Upper lobe of left lung (tissue), 6 donors: ENCODE measurements at places on chromosomes 16 and 17.
A peak's percentile ranks its signal among the peaks of the same experiment; 100 is the strongest.

- DNase-seq, result no peak
Observed at GRCh38 chr16:30395992-30396585, 869 bp downstream of the ZNF48 start.

DNA sequence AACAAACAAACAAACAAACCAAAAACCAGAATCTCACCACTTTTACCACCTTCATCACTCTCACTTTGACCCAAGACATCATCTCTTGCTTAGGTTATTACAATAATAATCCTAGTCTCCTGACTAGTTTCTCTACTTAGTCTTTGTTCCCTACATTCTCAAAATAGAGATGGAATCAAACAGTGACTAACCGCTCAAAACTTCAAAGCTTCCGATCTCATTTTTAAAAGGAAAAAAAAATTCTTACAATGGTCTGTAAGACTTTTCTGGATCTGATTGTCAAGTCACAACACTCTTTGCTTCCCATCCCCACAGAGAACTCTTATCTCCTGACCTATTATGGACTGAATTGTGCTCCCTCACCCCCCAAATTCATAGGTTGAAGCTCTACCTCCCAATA, 60.9 kb downstream of the SPAG9 start:
- DNase-seq, result no peak

DNA sequence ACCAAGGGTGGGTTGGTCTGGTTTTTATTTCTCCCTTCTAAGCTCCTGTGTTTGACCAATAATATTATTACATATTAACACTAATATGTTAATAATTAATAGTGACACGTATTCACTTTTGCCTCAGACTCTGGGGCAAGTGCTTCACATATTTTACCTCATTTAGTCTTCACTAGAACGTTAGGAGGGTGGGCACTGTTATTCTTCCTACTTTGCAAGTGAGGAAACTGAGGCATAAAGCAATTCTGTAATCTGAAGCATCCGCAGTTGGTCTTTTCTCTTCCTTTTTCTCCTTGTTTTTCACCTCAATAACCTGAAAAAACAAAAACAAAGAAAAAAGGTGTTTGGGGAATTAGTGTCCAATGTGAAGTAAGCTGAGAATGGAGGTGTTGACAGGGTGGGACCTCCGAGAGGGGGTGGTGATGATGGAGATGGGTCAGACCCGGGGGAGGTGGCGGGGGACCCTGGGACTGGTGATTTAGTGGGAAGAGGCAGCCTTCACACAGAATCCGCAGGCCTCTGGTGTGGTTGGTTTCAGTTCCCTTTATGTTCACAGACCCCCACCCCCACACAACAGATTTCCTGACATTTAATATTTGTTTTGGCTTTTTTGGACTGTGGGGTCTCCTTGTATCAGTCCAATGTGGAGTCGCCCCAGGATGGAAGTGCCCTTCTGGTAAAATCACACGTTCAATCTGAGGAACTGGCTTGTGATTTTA, 3.7 kb downstream of the CDH1 start:
- DNase-seq, result no peak

GRCh38 chr17:11598274-11599221, at the start of gene DNAH9:
Gene DNAH9, plus strand, starts transcription at chr17:11598470. Its CDS starts 29 bp downstream, at chr17:11598499.
- peak; percentile 97 for DNase-seq

GRCh38 chr17:2981325-2981724, 82.1 kb downstream of the OR1D5 start:
- no peak for DNase-seq

- DNase-seq, result no peak
Observed at GRCh38 chr17:22569459-22570143, 877.3 kb downstream of the KCNJ18 start.

- DNase-seq, result no peak
Observed at GRCh38 chr17:57270801-57271245, 14.5 kb downstream of the MSI2 start.

DNA sequence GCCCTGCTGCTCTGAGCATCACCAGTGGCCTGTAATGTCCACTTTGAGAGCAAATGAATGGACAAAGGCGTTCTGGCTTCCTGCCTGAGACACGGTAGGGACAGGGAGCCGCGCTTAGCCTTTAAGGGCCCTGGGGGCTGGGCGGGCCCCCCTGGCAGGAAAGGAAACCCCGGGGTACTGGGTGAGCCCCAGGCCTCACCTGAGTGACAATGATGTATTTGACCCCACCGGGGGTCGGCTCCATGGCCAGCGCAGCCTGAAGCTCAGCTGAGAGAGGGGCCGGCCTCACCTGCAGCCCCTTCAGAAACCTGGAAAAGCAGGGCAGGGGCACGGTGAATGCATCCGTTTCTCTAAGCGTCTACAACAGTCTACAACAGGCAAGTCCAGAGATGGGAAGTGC, 2.2 kb upstream of the CYBA start:
- no peak for DNase-seq

DNA sequence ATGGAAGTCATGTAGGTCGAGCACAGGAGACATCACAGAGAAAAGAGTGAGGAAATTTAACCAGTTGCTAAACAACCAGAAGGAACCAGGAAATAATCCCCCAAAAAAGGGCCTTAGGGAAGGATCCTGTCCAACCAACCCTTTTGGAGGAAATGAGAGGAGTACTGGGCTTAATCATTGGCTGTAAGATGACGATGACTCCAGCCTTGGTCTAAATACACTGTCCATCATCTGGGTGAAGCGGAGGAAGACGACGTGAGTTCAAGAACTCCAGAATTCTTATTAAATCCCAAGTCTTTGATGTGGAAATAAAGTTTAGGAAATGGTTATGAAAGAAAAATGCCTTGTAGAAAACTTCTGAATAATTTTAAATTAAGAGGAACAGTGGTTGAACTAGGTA, 11.5 kb upstream of the ALOX15 start:
- DNase-seq, result no peak

DNA sequence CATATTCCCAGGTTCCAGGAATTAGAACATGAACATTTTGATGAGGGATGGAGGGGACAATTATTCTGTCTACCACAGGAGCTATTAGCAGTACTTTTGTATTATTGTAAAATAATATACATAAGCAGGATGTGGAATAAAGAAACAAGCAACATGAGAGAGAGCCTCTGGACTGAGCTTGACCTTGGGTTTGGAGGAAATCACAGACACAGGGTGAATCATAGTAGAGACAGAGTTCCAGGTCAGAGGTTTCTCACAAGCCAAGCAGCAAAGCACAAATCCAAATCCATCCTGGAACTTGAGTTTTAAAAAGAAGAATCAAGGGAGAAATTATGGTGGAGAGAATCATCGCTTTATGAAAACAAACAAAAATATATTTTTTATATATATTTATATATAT, 5.1 kb downstream of the KRT31 start:
- no peak for DNase-seq

GRCh38 chr17:32575852-32576251, 89.1 kb downstream of the CDK5R1 start:
- DNase-seq, result no peak

DNA sequence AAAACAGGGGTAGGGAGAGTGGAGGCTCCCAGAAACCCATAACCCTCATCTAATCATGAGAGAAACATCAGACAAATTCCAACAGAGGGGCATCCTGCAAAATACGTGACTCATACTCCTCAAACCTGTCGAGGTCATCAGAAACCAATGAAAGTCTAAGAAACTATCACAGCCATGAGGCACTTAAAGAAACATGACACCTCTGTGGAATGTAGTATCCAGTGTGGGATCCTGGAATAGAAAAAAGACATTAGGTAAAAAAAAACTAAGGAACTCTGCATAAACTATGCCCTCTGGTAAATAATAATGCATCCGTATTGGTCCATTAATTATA, 16.4 kb downstream of the CDH5 start:
- no peak for DNase-seq

DNA sequence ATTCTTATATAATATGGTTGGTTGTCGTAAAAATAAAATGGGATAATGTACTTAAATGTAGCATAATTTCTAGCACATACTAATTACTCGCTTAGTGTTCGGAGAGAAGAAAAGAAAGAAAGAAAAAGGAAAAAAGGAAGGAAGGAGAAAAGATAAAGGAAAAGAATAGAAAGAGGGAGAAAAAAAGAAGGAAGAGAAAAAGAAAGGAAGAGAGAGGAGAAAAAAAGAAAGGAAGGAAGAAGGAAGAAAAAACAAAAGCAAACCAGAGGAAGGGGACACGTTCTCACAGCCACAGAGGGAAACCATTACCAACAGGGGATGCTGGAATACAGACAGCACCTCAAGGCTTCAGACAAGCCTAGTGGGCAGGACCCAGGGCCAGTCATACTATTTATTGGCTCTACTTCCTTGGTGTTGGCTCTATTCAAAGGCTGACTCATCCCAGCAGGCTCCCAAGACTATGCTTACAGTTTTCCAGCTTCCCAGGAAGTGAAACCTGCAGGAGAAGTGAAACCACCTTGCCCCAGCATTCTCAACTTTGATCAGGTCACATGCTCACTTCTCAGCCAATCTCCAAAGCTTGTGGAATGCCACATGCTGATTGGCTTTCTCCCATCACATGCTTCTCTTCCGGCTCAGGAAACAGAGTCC, 273.5 kb upstream of the IRX5 start:
- peak; percentile 61 for DNase-seq

GRCh38 chr16:89637379-89637778, 20.1 kb downstream of the CHMP1A start:
- DNase-seq, result no peak

GRCh38 chr17:16929035-16929680, 42.8 kb downstream of the TNFRSF13B start:
- peak; percentile 39 for DNase-seq

DNA sequence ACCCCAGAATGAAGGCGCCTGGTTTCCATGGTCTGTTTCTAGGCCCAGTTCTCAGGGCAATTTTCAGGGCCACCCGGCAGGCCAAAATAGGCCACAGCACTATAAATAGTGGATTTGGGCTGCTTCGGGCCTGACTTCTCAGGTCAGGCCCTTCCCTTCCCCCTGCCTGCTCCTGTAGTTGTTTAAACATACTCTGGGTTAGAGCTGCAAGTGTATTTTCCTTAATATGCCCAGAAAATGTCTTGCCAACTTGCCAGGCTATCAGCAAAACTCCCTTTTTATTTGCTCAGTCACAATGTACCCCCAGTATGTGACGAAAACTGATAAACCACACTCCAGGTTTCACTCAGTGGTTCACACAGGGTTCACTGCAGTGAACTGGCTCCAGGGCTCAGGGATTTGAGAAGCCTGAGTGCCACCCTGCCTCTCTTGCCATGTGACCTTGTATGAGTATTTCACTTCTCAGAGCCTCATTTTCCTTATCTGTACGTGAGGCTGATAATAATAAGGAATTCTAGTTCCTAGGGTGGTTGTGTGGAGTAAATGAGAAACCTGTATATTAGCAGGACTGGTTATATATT, 76.5 kb downstream of the GPRC5B start:
- no peak for DNase-seq

- DNase-seq, result no peak
Observed at GRCh38 chr17:58224315-58224714, 5.3 kb upstream of the MKS1 start.

- DNase-seq, result no peak
Observed at GRCh38 chr16:68792465-68793324, 50.6 kb upstream of the TANGO6 start.

DNA sequence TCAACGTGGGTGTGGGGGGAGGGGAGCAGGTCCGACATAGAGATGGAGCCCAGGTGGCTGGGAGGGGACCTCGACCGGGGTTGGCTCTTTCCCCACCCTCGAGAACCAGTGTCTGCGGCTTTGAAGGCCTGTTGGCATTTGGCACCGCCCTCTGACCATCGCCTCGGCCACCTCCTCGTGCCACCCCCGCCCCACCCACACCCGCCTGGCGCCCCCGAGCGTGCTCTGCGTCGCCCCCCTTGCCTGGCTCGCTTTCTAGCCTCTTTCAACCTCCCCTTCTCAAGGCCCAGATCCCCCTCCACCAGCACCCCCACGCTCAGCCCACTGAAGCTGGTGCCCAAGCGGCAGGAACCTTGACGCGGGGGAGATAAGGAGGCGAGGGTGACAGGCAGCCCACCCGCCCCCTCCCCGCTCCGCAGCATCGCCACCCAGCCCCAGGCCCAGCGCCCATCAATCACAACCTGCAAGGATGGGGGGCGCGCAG, 619 bp downstream of the CACNB1 start:
- peak; percentile 85 for DNase-seq

DNA sequence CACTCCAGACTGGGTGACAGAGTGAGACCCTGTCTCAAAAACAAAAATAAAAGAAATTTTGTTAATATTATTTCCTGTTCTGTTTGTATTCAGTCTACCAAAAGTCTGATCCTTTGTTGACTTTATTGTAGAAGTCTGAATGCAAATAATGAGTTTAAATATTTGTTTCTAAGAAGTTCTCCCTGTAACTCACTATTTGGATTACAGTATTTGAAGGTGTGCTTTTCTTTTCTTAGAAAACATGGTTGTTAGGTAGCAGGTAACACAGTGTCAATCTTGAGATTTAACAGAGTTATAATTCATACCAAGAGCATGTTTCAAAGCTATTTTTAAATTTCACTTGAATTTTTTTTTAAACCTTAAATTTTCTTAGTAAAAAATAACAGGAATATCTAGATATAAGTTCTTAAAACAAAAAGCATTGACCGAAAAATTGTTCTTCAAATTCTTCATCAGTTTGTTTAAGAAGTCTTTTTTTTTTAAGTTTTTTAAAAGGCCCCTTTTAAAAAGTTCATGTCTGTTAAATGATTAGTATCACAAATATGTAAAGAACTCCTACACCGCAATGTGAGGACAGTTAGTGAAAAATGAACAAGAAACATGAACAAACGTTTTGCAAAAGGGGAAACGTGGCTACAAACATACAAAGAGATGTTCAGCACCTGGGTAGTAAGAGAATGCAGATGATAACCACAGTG, 35.0 kb downstream of the GAN start:
- no peak for DNase-seq

DNA sequence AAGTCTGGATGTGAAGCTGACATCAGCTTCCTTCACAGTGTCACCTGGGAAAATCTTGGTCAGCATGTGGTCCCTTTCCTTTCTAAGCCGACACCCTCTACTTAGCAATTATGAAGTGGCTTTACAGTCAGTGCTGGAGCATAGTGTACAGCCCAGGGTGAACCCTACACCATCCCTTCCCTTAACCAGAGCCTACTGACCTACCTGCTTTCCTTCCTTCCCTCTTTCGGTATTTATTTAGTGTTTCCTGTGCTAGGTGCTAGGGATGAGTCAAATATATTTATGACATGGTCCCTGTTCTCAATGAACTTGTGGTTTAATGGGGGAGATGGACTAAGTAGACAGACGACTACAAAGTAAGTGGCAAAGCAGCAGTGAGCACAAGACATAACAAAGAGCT, 77.5 kb downstream of the CDK5R1 start:
- no peak for DNase-seq
